ENCODE measurements at places on chromosomes 16 and 17.
A peak's percentile ranks its signal among the peaks of the same experiment; 100 is the strongest.

DNA sequence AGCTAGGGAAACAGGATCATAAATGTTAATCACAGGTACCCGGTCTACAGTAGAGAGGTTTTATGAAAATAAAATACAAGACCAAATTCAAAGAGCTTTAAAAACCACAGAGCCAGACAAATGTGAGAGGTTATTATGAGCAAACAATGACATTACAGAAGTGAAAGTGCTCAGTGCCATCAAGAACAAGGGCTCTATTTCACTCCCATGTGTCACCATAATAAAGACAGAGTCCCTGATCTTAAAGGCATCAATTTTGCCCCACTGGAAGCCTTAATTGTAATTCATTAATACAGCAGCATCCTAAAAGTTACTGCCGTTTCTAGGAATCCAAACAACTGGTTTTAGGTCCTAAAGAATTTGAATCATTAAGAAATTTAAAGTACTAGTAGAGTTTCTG is 43.7 kb upstream of the CDRT4 start:
- no peak for DNase-seq

- peak; percentile 42 for DNase-seq
These were observed 797 bp downstream of the HES7 start for GRCh38 chr17:8122924-8123694.

GRCh38 chr17:40307740-40308239 is 1.2 kb upstream of the RARA start:
- DNase-seq = no peak

GRCh38 chr17:72301887-72302286 is 181.1 kb downstream of the SOX9 start:
- no peak for DNase-seq

DNA sequence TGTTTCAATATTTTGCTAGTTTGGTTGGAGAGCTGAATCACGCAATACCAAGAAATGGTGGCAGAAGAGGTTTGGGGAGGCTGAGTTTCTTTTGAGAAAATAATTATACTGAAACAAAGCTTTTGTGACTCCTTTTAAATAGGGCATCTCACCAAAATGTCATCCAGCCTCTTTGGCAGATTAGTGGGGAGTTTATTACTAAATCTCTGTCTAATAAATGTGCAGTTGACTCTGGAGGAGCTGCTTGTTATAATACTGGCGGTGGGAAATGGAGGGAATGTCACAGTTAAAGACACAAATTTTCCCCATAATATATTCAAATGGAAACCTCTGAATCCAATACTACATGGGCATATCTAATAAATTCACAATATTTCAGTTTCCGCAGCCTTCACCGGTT is 44.7 kb downstream of the SNX11 start:
- no peak for DNase-seq

All from mammary epithelial cell (primary cell).